ENCODE measurements at places on chromosomes 6 and 20.

- no peak for DNase-seq
Observed at GRCh38 chr6:151075930-151076555, 163.7 kb upstream of the AKAP12 start.

DNA sequence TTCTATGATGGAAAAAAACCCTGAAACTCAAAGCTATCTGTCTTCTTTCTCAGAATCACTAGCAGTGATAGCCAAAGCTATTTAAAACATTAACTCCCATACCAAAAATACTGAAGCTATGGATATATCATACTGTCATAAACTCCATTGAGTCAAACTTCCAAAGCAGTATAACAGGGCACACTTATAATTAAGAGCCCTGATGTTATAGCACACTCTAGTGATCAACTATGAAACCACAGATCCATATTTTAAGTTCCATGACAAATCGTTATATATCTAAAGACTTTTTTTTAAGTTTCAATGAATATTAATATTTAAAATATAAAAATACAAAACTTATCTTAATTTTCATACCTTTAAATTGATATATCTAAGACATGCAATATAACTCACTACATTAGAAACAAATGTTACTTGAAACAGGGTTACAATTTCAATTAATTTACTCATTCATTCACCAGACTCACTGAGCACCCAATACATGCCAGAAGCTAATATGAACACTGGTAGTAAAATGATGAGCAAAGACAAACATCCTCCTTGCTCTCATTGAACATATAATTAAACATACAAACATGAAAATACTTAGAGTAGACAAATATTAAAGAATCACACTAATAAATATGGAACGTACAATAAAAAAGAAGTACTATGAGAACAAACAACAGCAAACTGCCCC, 69.3 kb downstream of the IBTK start:
- DNase-seq = no peak

- DNase-seq = no peak
Observed at GRCh38 chr6:4981761-4982160, 22.1 kb downstream of the RPP40 start.

GRCh38 chr20:48822879-48823385, 4.9 kb downstream of the PREX1 start:
- DNase-seq = no peak

GRCh38 chr6:31493875-31494694, 3.9 kb upstream of the MICB start:
- DNase-seq = peak; percentile 54

DNA sequence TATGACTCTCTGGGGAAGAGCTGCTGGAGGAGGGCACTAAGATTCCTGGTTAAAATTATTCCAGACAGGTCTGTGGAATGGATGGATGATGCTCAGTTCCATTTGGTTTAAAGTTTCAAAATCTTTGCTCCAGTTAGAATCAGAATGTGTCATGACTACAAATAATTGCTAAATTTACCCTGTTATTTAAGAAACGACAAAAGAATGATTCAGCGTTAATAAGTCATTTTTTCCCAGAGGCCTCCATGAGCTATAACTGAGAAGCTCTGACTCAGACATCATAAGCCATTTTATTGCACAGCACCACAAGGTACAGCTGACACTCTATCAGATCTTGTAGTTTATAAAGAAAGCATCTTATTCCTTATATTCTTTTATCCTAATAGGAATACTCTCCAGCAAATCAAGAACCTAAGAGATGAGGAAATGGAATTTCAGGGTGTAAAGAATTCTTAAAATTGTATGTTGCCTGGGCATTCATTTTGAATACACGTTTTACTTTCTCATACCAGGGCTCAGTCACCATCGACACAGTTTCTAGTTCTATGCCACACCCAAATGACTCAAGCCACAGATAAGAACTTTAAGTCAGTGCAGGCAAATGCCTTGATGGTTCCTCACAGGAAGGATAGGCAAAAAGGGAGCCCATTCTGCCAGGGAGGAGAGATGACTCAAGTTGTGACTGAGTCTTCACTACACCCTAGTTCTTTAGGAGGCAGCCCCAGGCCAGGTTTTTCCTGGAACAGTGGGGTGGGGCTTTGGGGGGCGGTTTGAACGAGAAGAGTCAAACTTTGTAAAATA, 636.0 kb downstream of the MMUT start:
- no peak for DNase-seq

DNA sequence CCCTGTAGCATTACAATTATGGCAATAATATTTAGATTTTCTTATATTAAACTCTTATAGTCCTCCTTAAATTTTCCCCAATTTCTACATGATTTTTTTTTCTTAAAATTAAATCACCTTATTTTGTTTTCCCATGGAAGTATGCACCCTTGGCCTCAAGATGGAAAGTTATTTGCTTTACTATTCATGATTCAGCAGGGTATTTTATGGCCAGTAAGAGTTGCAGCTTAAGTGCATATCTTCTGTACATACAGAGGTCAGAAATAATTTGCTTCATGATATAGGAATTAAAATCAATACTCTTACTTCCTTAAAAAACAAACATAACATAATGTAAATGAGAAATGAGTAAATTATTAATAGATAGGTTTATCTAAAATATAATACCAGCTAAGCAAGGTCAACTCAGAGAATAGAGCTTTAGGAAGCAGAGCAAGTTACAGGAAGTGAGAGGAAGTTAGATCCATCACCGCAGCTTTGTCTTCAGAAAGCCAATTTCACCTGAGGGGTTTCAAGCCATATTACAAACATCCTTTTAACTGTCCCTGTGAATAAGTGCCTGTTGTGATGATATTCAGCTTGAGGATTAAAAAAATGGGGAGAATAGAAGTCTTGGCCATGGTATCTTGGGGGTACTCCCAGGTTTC, 24.6 kb upstream of the HS3ST5 start:
- DNase-seq = no peak

GRCh38 chr6:109901976-109902375, 76.1 kb upstream of the GPR6 start:
- DNase-seq = no peak

- no peak for DNase-seq
Observed at GRCh38 chr6:53928641-53929040, 133.8 kb downstream of the LRRC1 start.

DNA sequence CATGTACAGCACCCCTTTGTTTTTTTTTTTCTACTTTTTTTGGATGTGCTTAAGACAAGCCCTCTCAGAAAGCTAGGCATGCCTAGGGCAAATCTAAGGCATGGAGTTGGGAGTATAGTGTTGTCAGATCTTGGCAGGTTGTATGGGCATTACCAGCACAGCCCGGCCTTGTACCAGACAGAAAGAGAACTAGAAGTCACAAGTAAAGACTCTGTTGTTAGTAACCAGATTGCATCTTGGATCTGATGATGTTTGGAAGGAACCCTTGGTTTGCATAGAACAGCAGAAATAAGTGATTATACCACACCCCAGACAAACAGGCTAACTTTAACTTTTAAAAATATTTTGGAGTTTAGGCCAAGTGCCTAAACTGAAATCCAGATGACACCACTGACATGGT, 25.6 kb downstream of the STK35 start:
- no peak for DNase-seq

- no peak for DNase-seq
Observed at GRCh38 chr6:162651505-162651904, 76.1 kb downstream of the PRKN start.

DNA sequence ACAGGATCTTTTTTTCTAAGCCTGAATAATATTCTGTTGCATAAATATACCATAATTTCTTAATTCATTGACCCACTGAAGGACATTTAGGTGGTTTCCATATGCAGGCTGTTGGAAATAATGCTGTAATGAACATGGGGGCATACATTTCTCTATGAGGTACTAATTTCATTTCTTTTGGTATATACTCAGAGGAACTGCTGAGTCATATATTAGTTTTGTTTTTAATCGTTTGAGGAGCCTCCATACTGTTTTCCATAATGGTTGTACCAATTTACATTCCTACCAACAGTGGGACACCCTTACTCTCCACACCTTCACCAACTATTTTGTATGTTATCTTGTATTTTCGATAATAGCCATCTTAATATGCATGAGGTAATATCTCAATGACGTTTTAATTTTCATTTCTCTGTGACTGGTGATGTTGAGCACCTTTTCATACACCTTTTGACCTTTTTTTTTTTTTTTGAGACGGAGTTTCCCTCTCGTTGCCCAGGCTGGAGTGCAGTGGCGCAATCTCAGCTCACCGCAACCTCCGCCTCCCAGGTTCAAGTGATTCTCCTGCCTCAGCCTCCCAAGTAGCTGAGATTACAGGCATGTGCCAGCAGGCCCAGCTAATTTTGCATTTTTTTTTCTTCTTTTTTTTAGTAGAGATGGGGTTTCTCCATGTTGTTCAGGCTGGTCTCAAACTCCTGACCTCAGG, 187.4 kb downstream of the RNGTT start:
- DNase-seq = no peak

GRCh38 chr20:56420028-56420427, 8.0 kb downstream of the CASS4 start:
- DNase-seq = no peak

DNA sequence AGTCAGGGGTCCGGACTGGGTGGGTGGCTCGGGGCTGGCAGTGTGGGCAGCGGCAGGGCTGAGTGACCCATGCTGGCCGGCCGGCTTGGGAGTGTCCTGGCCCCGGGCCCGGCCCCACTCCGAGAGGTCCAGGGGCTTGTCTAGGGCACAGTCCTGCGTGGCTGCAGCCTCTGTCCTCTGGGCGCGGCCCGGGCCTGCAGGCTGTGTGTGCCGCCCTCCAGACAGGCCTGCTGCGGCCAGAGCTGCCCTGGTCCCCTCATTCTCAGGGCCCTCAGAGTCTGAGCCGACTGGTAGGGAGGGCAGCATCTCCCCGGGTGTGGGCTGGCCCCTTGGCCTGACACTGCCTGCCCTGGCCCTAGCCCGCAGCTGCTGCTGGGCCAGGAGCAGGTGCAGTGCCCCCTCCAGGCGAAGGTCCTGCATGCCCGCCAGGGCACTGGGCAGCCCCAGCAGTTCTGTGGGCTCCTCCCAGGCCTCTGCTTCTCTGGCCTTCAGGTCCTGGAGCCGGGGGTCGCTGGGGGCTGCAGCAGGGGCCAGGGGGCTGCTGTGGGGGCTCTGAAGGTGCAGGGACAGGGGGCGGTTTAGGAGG, 6.9 kb upstream of the CABLES2 start:
- DNase-seq = no peak

DNA sequence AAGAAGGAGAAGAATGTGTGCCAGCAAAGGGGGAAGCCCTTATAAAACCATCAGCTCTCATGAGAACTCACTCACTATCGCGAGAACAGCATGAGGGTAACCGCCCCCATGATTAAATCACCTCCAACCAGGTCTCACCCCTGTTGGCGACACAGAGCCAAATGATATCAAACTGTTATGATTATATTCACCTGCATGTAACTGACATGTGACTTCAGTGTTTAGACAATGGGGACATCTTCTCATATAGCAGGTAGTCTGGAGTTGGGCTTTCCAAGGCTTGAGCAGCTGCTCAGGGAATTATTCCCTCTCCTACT, 115.2 kb downstream of the SASH1 start:
- DNase-seq = no peak

- DNase-seq = no peak
Observed at GRCh38 chr20:45098103-45098773, 2.7 kb downstream of the KCNS1 start.

DNA sequence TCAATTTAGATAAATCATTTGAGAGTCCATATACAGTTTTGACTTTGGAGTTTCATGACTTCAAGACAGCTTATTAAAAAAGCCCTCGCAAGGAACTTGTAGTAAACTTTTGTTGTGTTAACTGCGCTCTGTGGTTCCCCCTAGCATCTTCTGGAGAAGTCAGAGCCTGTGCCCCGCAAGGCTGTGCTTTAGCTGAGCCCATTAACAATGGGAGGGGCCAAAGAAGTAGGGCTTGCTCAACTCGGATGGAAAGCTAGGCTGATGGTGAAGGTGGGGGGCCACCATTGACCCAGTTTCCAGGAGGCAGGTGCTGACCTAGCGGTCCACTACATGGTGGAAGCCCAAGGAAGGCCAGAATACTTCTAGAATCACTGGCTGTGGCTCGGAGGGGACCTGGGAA, 29.3 kb upstream of the OVOL2 start:
- no peak for DNase-seq

GRCh38 chr6:155100087-155100486, 105.0 kb downstream of the TIAM2 start:
- DNase-seq = no peak

DNA sequence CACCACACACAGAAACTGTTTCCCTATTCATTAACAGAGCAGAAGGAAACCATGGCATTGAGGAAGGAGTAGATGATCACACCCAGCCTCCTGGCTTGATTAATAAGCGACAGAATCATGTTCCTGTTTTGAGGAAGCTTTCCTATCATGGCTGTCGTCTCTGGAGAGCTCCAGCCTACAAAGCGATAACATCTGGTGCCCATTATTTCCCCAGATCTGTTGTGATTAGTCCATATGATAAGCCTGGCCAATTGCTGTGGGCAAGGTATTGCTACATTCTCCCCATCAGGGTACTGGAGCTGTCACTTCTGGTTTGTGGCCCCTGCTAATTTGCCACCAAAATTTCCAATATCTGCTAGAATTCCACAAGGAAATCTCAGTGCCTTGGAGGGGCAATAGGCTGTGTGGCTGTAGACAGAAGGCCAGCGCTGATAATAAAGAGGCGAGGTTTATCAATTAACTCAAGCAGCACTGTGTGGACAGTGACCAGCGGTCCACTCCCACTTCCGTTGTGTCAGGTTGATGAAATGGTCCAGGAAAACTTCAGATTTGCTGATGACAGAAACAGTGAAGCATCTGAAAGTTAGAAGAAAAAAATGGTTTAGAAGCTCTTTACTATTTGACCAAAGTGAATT, 66.4 kb downstream of the OLIG3 start:
- DNase-seq = no peak

- DNase-seq = no peak
Observed at GRCh38 chr6:98942263-98942803, 5.4 kb downstream of the FBXL4 start.

DNA sequence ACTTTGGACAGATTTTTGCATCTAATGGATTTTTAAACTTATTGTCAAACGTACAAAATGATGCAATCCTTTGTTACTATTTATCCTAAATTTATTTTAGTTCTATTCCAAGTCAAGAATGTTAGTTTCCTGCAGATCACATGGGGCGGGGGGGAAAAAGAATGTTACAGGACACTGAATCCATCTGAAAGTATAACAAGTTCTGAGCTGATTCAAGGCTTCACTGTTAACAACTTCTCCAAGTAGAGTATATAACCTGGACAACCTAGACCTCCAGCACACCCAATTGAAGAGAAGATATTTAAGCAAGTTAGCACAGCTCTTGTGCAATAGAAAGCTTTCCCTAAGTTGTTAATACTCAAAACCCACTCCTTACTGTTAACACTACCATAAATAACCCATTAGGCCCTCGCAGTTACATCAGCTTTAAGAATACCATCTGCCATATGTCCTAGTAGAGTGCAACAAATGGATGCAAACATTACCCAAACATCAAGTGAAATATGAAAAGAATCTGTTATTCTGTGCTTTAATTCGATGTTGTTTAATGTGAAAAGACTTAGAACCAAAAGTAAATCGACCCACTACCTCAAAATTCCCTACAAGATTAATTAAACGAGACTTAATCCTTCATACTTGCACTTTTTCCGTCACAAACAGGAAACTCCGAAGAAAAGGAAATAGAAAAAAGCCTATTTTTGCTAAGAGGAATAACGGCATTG, 1.3 kb downstream of the SEC63 start:
- DNase-seq = no peak

GRCh38 chr6:88599571-88599970, 363.8 kb downstream of the RNGTT start:
- no peak for DNase-seq

All from activated CD8-positive, alpha-beta memory T cell treated with anti-CD3 and anti-CD28 coated beads for 4 hours (primary cell).